ENCODE measurements at places on chromosomes 3 and 15.

GRCh38 chr3:119595639-119596334 is 1.9 kb upstream of the PLA1A start:
- no peak for DNase-seq

DNA sequence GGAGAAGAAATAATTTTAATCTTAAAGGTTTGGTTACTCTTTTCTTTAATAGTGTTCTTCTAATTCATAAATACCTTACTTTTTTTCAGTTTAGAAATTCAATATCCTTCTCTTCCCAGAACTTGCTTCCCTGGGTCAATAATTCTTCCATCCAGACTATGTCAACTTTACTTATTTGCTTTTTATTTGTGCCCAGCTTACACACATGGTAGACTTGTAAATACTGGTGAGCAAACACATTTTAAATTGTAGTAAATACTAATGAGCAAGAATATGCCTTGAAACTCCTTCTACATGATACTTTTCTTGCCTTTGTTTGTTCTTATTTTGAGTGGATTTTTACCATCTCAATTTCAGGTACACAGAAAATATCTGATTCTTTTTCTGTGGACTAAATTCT is 33.7 kb downstream of the SST start:
- DNase-seq = no peak

DNA sequence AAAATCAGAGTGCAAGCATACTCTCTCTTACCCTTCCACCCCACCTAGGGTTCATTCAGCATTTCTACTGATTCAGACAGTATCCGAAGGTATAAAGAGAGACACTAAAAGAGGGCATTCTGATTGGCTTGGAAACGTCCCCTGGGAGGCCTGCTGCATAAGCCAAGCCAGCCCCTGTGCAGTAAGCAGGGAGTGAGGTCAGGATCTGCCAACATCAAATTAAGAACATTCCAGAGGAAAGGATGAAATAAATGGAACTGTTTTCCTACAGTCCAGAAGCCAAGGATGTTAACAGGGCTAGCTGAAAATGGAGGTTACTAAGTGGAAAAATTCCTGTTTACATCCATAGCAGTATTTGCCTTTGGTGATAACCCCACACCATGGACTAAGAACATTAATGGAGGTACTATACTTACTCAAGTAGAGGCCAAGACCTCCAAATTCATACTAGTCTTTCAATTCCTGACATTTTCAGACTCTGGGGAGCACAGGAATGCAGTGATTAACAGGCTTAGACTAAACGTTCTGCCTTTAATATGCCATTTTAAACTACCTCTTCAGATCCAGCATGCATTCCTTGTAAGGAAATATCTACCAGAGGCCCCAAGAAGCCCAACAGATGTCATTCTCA is 34.5 kb downstream of the NPTN start:
- no peak for DNase-seq

- no peak for DNase-seq
Observed at GRCh38 chr3:181707980-181708379, 3.7 kb upstream of the SOX2 start.

DNA sequence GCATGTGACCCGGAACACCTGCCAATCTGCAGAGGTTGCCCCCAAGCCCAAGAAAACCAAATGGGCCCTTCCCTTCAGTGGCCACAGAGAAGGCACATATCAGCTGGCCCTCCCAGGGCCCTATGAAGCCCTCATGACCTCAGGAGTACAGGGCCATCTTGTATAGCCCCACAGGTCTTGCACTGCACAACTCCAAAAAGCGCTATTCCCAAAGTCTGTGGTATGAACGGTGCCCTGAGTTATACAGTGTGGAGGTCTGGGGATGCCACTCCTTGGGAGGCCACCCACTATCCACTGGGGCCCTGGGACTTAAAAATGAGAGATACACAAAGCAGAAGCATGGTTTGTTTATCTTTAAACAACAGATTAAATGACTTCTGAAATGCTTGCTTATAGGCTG is 61.5 kb downstream of the CAPN7 start:
- no peak for DNase-seq

All from trophoblast cell (in vitro differentiated cells and primary cell).